ENCODE measurements at places on chromosomes 3 and 15. TPM values are rescaled to one million over a fixed set of nuclear protein-coding genes. Genes with fewer than 3 reads are reported as not detected.

Gene ZWILCH
- 5.2 TPM for polyA plus RNA-seq

GRCh38 chr3:63559884-63560283, 92.6 kb upstream of the SNTN start:
- DNase-seq, result no peak

- DNase-seq, result no peak
Measured at GRCh38 chr3:23775254-23775909, 30.4 kb upstream of the UBE2E1 start.

DNA sequence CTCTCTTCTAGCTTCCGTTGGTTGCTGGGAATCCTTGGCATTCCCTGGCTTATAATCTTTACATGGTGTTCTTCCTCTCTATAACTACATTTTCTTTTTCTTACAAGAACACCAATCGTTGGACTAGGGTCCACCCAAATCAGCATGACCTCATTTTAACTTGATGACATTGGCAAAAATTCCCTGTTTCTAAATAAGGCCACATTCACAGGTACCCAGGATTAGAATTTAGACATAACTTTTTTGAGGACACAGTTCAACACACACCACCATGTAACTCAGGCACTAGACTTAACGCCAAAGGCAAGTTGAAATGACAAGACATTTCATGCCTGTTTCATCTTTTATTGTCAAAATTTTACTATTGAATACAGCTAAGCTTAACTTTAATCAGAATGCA, 93.0 kb downstream of the NECTIN3 start:
- DNase-seq, result no peak

Gene SLC22A14
- 0.09 TPM for polyA plus RNA-seq

Gene TOPBP1
- polyA plus RNA-seq, result 10.4 TPM

Measured in urinary bladder (tissue), 4 donors.